NCI-H2081 (cell line): ENCODE measurements at places on chromosomes 1 and 21.

DNA sequence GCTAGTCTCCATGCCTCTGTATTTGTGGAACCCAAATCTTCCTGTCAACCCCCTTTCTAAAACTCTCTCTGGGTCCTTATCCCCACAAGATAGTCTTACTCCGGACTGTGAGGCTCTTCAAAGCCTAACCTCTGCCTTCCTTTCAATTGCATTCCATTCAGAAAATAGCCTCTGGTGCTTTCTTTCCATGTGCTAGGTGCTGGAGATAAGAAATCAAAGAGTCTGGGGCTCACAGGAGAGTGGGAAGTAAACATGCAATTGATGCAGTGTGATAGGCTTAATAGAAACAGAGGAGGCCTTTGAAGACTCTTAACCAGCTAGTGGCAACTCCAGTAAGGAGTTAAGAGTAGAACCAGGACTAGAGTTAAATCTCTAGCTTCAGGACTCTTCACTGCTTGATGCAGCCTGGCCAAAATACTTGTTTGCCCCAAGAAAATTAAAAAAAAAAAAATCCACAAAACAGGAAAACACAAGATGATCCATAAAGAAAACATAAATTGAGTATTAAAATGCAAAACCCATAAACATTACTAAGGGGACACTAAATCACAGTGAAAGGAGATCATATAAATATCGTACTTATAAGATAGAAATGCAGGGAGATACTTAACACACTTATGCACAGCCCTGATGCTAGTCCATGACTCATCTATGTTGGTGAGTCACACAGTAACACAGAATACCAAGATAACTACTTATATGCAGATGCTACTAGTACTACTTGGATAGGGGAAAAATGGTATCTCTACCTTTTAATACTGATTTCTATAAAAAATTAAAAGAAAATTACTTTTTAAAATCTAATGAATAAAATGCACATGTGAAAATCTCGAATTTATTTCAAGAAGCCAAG lies 341.5 kb downstream of the KCNH1 start:
- DNase-seq = no peak

GRCh38 chr21:42338729-42339715 lies 11.8 kb downstream of the TFF2 start:
- no peak for DNase-seq

DNA sequence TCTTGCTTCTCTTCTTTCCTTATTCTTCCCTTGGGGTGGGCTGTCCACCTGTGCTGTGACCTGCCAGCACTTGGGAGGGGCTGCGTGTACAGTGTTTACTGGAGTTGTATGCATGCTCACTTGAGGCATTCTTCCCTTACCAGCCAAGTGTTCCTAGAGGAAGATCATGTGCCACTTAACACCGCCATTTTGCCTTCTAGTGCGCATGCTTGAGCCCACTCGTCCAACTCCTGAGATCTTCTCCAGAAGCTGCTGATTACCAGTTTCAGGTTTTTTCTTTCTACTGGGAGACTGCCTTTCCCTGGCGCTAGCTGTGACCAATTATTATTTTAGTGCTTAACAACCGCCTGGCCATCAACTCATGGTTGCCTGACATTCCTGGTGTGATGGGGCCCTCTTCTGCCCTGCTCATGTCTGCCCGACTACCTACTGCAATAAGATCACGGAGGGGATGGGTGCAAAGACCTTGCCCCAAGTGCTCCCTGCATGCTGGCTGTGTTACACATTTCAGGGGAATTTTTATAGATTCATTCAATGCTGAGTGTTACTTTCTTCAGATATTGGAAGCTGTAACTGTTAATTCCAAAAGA lies 74.2 kb upstream of the B3GALT5 start:
- DNase-seq = no peak

DNA sequence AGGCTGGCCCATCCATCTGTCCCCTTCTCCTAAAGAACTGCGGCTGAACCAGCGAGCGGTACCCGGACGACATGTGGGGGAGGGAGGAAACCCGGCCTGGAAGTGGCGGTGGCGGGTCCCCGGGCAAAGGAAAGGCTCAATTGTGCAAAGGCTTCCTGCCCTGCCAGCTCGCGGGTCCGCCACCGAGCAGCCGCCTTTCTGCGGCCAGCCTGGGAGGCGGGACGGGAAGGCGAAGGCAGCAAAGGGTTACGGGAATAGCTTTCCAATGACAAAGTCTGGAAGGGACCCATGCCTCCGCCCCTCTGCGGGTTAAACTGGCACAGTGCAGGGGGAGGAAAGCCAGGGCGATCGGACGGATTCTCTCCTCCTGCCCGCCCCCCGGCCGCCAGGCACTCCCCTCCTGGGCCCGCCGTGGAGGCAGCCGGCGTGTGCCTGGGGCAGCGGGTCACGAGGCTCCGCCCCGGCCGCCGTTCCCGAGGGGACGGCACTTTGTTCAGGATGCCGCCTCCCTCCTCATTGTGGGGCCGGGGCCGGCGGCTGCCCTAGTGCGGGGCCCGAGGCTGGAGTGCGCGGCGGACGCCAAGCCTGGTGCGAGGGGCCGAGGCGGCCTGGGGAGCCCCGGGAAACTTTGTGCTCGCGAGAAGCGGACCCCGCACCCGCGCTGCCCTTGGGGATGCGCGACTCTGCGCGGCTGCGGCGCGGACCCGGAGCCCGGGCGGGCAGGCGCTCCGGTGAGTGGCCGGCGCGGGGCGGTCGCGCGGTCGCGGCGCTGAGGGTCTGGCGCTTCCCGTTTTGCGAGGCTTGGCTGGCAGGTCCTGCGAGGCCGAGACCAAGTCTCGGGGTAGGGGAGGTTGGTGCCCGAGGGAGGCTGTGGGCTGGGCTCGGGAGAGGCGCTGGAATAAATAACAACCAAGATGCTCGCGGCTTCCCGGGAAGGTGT lies at the start of gene NAV1:
Gene NAV1 (plus strand): TSS at position 516 of the 940 bp plus-strand sequence. CDS start 83,758 bp downstream, outside the sequence.
- DNase-seq = peak; percentile 64

- no peak for DNase-seq
Measured at GRCh38 chr1:81551946-81552345, 248.8 kb upstream of the ADGRL2 start.

DNA sequence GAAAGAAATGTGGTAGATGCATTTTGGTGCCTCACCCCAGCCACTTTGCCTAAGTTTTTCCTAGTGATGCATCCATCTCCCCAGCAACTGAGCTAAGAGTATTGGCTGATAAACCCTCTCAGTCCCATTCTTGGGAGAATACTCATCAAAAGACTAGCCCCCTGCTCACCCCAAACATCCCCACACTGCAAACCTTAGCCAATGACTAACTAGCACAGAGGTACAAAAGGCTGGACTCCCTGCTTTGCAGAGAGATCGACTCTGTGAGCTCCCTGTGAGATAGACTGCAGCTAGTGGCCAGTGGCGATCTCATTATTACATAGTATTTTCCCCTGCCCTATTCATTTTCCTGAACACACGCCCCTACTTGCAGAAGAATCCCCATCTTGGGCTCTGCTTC lies 155.3 kb downstream of the HHIPL2 start:
- no peak for DNase-seq

DNA sequence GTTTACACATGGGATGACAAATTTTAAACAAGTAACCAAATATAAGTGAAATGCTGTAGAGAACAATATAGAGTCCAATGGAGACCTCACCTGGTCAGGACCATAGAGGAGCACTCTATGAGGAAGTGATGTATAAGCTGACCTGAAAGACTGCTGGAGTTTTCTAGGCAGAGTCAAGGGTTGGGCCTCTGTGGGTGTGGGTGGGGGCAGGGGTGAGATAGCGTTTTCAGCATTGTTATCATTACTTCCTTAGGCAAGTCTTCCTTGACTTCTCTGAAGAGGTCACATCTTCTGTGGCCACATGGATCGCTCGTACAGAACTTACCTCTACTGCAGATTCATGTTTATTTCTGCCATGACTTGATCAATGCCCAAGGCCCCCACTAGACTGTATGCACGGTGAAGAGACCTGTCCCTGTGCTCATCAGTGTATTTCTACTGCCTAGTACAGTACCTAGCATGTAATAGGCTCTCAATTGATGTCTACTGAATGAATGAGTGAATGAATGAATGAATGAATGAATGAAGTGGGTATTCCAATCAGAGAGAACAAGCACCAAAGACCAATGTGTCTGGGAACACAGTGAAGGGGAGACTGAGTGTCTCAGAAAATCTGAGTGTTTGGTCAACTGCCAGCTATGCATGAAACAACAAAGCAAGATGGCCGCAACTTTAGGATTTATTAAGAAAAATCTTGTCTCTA lies 116.5 kb downstream of the RNF220 start:
- DNase-seq = no peak

- no peak for DNase-seq
Measured at GRCh38 chr1:156546267-156546666, 26.1 kb downstream of the IQGAP3 start.

GRCh38 chr1:116510361-116510760 lies 60.5 kb downstream of the CD58 start:
- no peak for DNase-seq

DNA sequence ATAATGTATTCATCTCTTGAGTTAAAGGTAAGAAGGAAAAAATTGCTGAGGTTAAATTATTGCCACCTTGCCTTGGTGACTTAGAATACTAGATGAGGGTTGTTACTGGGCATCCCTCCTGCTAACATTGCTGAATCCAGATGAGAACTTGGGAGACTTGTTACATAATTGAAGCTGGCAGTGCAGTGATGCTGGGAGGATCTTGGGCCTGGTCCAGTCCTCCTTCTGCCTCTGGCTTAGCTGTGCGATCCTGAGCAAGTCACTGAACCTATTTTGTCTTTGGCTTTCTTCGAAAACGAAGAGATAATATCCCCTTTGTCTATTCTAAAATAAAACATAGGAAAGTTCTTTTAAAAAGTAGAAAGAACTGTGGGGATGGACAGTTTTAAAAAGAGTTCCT lies 244.9 kb upstream of the NRIP1 start:
- DNase-seq = no peak

GRCh38 chr1:5975133-5975880 lies 16.9 kb downstream of the NPHP4 start:
- DNase-seq = peak; percentile 19

- no peak for DNase-seq
Measured at GRCh38 chr21:42596657-42597056, 56.8 kb upstream of the PDE9A start.

GRCh38 chr1:71861022-71861421 lies 421.3 kb downstream of the NEGR1 start:
- DNase-seq = no peak

DNA sequence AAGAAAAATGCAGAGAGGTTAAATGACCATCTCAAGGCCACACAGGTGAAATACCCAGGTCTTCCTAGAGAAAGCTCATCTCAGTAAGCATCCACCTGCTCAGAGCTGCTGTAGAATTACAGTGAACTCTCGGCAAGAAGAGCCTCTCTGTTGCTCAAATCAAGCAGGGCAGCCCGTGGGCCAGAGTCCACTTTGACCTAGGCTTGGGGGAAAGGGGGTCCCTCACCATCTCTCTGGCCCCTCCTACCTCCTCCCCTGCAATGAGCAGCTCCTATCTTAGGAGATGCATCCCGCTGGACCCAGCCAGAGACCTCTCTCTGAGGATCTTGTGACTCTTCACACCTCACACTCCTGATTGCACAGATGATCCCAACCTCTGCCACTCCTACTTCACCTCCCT lies 364.7 kb downstream of the PTPRU start:
- no peak for DNase-seq

- no peak for DNase-seq
Measured at GRCh38 chr21:46610018-46610701, 5.3 kb upstream of the S100B start.

DNA sequence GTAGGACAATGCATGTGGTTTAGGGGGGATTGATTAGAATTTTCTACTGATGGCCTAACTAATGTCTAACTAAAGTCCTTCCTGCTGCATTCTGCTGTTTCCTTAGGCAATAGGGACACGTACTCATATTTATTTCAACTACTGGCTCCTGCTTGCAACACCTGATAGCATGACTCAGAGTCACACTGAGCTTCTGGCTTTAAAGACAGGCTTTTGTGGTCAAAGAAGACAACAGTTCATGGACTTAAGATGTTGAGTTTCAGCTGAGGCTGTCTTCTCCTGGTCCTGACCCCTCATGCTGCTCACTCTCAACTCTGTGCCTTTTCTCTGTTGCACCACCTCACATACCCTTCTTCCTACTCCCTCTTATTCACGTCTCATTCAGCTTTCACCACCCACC lies 29.1 kb upstream of the TRABD2B start:
- DNase-seq = no peak

GRCh38 chr1:21724570-21724969 lies 55.4 kb upstream of the RAP1GAP start:
- DNase-seq = no peak

GRCh38 chr21:40436261-40436660 lies 410.7 kb downstream of the DSCAM start:
- DNase-seq = no peak

- DNase-seq = no peak
Measured at GRCh38 chr1:207901041-207901653, 9.8 kb downstream of the CD34 start.

DNA sequence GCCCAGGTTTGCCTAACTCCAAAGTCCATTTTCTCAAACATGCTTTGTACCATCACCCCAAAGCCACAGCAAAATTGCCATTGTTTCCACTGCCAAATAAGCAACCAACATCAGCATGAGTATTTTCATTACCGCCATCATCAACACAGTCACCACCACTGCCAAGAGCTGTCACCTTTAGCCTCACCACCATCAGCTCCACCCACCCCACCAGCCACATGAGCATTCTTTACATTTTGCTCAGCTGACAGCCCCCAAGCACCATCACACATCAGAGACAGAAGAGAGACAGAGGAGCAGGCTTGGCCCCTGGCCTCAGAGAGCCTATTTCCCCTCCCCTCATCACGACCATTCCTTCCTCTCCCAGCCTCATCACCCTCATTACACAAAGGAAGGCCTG lies 42.7 kb downstream of the TAS1R2 start:
- no peak for DNase-seq

- peak; percentile 2 for DNase-seq
Measured at GRCh38 chr1:248622570-248623001, 12.3 kb downstream of the OR2T11 start.

DNA sequence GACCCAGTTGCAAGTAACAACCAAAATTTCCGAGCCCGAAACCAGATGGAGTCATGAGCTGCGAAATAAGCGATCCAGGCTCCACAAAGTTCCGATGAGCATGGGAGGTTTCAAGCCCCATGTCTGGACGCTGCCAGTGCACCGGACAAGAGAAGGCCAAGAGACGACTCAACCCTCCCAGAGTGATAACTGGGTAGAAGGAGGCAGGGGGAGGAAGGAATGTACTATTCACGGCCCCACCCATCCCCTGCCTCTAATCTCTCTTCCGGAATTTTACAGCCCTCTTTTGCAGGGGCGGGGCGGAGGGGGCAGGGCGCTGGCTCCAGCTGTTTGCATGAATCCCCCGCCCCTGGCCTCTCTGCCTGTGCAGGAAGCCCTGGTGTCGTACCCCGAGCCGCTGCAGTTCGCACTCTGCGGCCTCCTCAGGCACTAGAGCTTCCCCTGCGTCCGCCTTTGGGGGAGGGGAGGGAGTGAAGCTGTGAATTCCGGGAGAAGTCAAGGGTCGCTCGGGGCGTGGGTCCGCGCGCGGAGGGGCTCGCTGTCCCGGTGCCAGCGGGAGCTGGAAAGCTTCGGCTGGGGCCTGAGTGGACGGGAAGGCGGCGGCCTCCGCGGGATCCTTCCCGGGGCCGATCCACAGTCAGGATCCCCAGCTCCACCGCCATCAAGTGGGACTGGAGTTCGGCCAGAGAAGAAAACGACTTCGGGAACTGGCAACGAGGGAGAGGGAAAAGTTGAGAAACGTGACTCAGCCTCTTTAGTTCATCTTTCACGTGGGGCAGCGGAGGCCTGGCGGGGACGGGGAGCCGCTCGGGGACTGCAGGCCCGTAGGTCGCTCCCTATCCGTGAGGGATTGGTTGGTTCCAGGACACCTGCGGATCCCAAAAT lies 6.3 kb upstream of the PTP4A2 start:
- DNase-seq = no peak
